T-helper 17 cell (primary cell): ENCODE measurements at places on chromosomes 7 and 10. TPM values are rescaled to one million over a fixed set of nuclear protein-coding genes. Genes with fewer than 3 reads are reported as not detected.

The CDC14C gene
- not detected for total RNA-seq

The SH2D4B gene
- 0.18 TPM for total RNA-seq

The MYL10 gene
- total RNA-seq = not detected

The SEMA3D gene
- 0.12 TPM for total RNA-seq

The ZNF467 gene
- 3.3 TPM for total RNA-seq

The NOM1 gene
- 31.3 TPM for total RNA-seq

The OR6V1 gene
- not detected for total RNA-seq

The ADIRF gene
- total RNA-seq = not detected

The TACC2 gene
- total RNA-seq = not detected

The PIK3CG gene
- total RNA-seq = 24.8 TPM

The C7orf57 gene
- 0.30 TPM for total RNA-seq
